ENCODE measurements at places on chromosomes 2 and 18.

GRCh38 chr2:119119076-119119785, 39.3 kb downstream of the C1QL2 start:
- DNase-seq, result no peak

DNA sequence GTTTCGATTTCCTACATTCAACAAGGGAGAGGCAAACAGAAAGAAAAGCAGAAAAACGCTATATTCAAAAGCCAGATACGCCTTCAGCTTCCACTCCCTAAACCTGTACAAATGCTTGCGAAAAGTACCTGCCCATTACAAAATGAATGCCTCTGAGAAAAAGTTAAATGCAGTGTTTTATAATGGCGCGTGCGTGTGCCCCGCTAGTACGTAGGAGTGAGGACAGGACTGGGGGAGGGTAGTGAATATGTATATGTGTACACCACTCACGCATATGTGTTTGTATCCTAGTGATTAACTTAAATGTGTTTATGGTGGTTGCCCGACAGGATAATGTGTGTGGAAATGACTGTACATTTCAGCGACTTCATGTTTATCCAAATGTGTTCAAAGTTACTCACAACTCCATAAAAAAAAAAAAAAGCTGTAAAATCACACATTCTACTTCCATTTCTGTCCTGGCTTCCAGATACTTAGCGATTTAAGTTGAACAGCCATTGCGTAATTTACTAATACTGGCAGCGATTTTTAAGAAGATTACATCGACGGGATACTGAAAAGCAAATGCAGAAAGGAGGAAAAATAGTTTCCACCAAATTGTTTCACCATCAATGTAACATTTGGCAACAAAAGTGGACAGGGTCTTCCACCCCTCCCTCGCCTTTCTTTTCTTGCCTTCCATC, 1.3 kb downstream of the NEUROD1 start:
- DNase-seq, result no peak

GRCh38 chr2:103868396-103868795, 985.5 kb upstream of the POU3F3 start:
- DNase-seq, result no peak

- DNase-seq, result no peak
These were observed 136.3 kb downstream of the TMEM163 start for GRCh38 chr2:134582547-134582899.

- no peak for DNase-seq
These were observed 36.7 kb downstream of the AFF3 start for GRCh38 chr2:100105678-100106054.

- no peak for DNase-seq
These were observed 52.3 kb downstream of the RAB27B start for GRCh38 chr18:54880395-54881105.

DNA sequence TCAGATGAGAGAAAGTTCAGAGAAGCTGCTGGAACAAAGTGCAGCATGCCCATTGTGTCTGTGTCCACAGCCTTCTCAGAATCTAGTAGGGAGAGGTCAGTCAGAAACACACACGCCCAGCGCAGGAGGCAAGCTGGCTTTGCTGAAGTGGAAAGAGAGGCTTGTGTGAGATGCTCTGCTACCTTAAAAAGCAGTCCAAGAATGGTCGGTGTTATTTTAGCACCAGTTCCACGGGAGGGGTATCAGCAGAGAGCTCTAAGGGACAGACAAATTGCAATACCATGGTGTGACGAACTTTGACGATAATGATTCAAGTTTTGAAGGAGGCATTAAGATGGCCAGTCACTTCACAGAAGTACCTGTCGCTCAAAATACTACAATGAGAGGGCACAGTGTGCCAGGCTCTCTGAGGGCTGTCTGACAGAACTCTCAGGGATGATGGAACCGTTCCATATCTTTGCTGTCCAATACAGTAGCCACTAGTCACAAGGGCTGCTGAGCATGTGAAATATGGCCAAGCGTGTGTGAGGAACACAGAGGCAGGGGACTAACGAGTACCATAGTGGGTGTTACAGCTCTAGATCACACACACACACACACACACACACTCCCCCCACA, 237.5 kb upstream of the TMEM200C start:
- no peak for DNase-seq

DNA sequence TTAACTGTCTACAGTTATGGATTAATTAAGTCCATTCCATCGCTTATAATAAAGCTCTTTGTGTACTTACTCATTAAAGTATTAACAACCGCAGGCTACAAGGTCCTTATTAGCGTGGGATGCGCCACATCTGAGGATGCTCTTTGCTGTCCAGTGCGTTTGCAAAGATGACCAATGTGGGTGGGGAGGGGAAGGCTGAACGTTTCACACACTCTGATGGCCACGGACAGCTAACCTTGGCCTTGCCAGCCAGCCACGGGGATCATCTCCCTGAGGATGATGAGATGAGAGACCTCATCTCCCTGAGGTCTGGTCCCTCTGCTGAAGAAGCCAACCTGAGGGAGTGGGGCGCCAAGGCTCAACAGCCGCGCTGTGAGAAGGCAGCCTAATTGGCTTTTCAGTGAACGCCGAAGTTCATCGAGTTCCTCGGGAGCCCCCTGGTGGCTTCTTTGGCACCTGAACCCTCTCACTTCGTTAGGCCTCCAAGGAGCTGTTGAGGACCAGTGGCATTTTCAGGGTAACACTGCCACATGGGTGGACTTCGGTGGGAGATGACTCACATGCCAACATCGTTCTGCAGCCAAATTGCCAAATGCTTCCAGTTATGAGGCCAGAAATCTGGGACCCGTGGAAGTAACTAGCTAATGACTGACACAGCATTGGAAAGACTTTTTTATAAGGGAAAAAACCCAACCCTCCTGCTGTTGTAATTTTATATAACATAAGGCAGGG, 69.3 kb upstream of the SEC11C start:
- peak; percentile 72 for DNase-seq

- no peak for DNase-seq
These were observed 7.8 kb downstream of the ALKAL2 start for GRCh38 chr2:279956-280649.

Measured in GM20000 (cell line).